ENCODE measurements at places on chromosomes 6 and 20.

DNA sequence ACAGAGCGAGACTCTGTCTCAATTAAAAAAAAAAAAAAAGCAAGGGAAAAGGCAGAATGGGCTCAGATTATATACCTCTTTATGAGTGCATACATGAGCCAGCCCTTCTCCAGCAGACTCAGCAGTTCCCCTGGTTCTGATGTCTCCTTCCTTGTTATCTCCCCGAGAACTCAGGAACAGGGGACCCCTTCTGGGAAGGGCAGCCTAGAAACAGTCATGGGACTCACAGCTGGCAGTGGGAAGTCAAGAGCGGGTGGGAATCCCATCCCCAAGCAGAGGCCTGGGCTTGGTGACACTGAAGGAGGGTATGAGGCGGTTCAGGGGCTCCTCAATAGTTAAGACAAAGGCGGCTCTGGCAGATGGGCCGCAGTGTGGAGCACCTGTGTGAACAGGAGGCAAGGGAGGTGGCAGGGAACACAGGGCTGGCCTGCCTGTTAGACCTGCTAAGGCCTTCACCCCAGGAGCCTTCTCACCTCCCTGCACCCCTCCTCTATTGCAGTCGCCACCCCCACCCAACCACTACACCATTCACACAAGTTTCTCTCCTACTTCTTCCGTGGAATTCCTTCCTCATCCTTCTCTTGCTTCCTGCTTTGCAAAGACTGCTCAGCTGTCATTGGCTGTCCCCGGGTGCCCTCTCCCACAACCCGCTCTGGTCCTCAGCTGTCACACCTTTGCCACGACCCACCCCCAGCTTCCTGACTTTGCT, 29.7 kb upstream of the MDFI start:
- DNase-seq = no peak

DNA sequence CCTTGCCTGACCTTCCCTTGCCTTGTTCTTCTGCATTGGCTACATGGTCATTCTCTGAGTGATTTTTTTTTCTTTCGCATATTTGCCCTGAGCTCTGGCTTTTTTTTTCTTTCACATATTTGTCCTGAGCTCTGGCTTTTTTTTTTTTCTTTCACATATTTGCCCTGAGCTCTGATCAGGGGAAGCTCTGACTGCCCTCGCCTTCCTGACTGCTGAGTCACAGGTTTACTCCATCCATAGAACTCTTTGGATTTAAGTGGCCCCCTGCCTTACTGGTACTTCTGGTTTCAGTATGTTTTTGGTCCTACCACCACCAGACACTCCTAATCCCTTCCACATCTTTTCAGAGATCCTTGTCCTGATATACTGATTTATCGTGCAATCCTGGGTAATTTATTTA, 201.1 kb downstream of the OGFRL1 start:
- DNase-seq = no peak

DNA sequence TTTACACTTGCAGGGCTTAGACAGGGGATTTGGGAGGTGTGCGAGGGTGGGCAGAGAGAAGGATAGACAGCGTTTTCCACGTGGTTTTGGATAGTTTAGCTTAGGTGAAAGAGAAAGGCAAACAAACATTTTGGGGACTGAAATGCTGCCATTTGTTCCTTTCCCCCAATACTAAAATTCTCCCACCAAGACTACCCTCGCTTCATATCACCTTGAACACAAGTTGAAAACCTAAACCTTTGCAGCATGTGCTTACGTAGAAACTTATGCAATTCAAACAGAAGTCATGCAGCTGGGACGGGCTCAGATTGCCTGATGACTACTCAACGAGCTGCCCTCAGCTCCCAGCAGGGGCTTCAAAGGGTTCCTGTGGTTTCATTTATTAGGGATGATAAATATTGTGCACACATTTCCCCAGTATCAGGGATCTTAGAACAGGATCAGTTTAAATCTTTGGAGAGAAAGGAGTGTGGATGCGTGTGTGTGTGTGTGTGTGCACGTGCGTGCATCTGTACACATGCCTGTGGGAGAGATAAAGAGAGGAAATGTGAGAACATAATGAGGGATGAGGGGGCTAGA, 77.3 kb downstream of the SLC22A23 start:
- no peak for DNase-seq

GRCh38 chr20:50259705-50260478, 69.3 kb downstream of the CEBPB start:
- no peak for DNase-seq

DNA sequence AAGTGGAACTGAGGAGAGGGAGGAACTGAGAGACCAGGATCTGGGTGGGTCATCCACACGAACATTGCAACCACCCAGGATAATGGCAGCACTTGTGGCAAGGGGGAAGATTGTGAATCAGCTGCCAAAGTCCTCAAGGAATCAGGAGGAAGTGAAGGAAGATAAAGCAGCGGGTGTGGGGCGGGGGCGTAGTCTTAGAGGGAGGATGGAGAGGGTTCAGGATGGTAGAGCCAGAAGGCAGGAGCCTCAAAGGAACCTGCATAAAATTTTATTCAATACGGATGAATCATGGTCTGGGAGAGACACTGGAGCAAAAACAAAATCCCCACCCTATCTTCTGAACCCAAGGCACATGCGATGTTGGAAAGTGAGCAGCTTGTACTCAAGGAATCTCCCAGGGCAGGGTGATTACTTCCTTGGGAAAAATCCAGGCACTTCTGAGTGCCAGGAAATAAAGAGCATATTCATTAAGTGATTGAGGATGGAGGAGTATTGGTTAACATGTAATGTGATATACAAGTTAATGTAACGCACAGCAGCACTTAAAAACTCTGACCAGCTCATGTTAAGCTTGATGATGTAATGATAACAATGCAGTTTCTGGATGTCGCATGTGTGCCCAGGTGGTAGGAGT, 82.0 kb upstream of the B3GAT2 start:
- DNase-seq = no peak

DNA sequence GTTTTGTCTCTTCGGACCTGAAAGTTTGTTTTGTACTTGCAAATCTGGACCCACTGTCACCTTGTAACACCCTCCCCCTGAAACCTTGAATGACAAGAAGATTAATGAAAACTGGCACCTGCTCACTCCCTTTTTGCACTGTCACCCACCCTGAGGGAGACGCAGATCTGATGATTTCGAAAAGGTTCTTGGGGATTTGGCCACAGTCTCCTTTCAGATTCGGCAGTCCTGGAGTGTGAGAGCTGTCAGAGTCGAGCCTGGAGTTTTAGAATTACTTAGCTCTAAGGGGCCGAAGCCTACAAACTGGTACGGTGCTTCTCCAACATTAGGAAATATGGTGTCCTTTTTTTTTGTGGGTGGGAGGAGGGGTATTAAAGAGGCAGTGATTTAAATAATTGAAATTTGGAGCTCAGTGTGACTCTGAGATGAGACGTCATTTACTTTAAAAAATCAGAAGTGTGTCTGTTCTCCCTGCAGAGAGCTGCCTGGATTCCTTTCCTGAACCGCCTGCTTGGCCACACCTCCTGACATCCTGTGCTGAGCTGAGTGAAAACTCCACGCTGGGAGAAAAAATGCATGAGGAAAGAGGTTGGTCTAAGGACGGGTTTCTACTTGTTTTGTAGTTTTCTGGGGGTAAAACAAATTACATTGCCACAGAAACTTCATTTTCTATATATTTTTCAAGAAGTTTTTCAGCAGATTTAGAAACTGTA, 447.0 kb upstream of the CDH4 start:
- DNase-seq = no peak

DNA sequence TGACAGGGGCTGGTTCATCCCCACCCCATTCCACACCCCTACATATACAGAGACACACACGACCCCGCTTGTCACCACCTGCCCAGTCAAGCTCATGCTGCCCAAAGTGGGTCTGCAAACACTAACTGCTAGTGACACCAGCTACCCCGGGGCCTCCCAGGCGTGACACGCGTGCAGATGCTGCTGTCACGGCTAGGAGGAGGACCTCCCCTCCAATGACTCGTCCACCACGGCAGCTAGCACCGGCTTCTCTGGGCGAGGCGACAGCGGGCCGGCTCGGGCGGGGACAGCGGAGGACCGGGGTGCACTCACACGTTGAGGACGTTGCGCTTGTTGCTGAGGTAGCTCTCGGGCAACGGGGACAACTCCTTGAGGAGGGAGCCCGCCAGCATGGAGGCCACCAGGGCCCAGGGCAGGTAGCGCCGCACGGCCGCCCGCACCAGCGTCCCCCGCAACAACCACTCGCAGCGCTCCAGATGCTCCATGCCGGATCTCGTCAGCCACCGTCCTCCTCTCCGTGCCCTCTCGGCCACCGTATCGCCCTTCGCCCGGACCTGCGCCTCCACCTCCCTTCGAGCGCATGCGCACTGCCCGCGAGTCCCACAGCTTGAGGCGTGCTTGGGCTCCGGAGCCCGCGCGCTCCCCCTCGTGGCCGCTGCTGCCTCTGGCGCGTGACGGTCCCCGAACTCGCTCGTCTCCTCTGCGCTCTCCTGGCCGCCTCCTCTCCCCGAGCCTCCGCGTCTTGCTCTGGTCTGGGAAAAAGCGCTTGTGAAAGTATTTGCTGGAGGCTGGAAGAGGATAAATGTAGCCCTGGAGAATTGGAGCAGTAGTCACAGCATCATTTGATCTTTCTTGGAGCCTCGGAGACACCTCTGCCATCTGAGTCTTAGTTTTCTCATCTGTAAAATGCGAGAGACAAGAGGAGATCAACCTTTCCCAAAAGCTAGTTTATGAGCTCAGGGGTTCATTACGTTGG, at the start of gene FITM2:
Gene FITM2, minus strand, starts transcription at position 539 of the 976 bp plus-strand sequence. Its CDS starts 54 bp downstream, at position 485.
- DNase-seq = peak; percentile 98

DNA sequence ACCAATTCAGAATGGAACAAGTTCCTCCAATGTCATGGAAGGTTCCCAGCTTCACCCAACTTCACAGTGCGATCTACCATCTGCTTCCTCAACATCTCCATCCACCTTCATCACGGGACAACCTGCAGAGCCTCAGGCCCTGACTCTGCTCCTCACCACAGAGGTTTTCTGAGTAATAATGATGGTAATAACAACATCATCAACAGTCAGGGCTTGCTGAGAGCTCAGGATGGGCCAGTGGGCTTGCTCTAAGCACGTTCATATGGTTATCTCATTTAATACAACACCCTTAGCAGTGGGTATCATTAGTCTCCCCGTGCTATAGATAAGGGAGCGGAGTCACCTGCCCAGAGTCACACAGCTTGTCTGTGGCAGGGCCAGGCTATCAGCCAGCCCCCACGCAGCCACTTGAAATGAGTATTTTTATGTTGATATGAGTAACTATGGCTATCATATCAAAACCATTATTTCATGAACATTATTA, 38.6 kb downstream of the PREX1 start:
- DNase-seq = no peak

Measured in activated CD4-positive, alpha-beta T cell treated with anti-CD3 and anti-CD28 coated beads for 1 hour (primary cell).